ENCODE measurements at places on chromosomes 3 and 15. TPM values are rescaled to one million over a fixed set of nuclear protein-coding genes. Genes with fewer than 3 reads are reported as not detected.

DNA sequence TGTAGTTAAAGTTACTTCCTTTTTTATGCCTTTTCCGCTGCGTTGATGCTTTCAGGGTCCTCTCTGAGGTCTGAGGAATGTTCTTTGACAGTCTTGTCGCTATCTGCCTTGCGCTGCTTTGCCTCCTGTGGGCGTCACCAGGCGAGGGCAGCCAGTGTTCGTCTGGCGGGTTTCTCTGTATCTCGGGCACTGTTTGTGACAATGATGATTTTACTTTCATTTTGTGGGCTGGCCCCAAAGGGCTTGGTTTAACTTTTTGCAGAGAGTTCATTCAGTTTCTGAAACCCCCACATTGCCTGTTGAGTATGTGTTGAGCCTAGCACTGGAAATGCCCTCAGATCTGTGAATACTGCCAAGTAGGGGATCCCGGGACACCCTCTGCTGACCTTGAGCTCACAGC is 24.6 kb upstream of the SACM1L start:
- no peak for DNase-seq

DNA sequence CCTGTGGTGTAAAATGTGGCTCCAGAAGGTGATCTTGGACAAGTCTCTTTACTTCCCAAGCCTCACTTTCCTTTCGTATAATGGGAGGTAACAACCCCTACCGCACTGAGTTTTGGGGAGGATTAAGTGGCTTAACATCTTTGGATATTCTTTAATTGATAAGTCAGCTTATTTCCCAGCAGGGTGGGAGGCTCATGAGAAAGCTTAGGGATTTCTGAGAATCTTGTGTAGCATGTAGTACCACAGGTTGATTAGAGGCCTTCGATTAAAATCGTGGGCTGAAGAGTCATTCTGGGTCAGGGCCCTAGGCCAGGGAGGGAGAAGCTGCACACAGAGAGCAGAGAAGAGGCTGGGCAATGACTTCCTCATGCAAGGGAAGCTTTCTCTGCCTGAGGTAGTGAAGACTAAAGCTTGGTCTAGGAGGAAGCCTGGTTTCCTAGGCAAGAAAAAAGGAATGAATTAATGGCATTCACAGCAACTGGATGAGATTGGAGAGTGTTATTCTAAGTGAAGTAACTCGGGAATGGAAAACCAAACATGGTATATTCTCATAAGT is 1.5 kb upstream of the NMNAT3 start:
- DNase-seq = no peak

Gene GLDN
- total RNA-seq = 26.0 TPM

- no peak for DNase-seq
These were observed 120.1 kb upstream of the NMNAT3 start for GRCh38 chr3:139797724-139798343.

Gene IGDCC3
- not detected for total RNA-seq

DNA sequence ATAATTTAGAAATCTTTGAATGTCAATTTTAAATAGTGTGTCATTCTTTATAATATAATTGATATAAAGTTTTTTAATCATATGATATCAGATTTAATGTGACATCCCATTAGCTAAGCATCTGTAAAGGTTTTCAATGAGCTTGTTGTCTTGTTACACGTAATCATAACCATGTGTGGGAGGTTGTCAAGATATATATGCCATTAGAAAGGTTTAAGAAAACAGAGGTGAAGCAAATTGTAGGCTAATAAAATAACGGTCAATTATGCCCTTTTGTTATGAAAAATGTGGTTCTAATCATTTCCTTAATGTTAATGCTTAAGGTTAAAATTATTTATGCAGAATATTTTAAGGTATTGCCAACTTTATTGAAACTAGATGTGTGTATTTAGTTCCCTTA is 56.3 kb downstream of the RSRC1 start:
- no peak for DNase-seq

DNA sequence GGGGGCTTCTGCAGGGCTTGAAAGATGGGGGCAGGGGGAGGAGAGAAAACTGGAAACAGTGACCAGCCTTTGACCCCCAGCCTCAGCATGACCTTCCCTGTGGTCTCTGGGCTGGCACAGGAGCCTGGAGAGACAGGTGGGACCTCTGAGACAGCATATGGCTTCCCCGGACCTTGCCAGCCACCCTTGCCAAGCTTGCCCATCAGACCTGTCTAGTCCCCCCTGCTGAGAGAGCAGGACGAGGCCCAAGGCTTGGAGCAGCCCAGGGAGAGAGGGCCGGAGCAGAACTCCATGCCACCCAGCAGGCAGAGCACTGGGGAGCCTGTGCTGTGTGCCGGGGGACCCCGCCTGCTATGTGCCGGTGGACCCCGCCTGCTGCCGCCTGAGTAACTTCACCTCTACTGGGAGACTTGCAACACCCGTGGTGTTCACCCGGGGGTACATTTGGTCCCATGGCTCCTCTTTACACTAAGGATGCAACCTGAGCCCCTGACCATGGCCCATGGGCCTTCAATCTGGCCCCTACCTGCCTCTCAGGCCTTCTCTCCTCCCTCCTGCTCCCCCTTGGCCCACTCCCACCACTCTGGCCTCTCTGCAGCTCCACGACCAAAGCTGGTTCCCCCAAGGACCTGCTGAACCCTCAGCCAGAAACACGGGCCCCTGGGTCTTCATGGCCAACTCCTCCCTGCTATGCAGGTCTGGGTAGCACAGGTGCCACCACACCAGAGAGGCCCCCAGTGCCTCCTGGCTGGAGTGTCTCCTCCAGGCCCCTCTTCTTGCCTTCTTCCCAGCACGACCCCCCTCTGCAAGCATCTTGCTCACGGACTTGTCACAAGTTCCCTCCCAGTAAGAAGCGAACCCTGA is 21.1 kb upstream of the SLC41A3 start:
- DNase-seq = no peak

DNA sequence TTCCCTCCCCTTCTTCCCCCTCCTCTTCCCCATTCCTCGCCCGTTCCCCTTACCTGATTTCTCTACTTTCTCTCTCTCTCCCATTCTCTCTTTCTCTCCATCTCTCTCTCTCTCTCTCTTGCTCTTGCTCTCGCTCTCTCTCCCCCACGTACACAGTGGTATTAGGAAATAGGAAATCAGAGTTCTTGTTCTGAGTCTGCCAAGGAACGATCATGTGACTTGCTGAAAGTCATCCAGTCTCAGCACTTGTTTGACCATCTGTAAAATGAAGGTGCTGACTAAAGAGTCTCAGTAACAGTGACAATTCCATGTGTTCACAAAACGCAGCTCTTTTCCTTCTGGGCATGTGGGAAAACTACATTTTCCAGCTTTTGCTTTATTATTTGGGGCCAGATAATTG is 445.0 kb upstream of the TGFBR2 start:
- no peak for DNase-seq

Data from thoracic aorta (tissue), 2 donors.